ENCODE measurements at places on chromosomes 6 and 20.

DNA sequence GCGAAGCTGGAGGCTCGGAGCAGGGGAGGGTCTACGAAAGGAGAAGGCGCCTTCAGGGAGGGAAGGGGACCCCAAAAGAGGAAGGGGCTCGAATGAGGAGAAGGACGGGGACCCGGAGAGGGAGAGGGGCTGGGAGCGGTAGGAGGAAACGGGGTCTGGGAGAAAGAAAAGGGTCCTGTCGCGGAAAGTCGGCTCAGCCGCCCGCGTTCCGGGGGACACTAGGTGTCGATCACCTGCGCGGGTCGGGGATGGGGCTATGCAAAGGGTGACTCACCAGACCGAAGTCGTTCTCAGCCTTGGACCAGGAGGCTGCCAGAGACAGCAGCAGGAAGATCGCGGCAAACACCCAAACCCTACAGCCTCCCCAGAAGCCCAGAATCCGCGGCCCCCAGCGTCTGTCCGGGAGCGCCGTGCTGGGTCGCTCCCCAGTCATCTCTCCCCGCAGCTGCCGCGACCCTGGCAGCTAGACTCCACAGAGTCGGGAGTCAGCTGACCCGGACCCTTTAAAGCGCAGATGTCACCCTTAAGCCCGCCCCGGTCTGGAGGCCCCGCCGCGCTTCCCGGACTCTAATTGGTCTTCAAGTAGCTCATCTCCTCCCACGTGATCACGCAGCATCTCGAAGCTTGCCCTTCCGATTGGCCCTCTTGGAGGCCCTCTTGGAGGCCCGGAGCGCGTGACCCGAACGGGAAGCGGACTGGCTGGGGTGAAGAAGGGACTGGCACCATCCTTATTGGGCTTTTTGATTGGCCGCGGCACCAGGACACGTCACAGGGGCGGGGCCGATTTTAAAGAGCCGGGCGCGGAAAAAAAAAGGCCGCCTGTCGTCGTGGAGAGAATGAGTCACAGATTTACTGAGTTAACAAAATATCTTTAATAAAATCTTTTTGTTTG lies at the start of gene NEU1:
NEU1 (minus strand) TSS at position 478 of the 892 bp plus-strand sequence; CDS start at position 433, 45 bp downstream.
- peak; percentile 99 for DNase-seq

- DNase-seq = no peak
Observed at GRCh38 chr20:10430000-10430466, 4.0 kb downstream of the MKKS start.

DNA sequence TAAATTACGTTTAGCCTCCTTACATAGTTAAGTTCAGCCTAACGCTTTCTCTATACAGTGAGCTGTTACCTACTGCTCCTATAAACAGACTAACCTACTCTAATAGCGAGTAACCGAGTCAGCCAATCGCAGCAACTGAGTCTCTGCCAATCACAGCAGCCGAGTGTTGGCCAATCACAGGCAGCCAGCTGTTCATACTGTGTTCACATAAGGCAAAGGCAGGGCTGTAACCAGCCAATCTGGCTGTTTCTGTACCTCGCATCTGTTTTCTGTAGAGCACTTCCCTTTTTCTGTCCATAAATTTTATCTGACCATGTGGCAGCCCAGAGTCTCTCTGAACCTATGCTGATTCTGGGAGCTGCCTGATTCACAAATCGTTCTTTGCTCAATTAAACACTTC lies 263.9 kb upstream of the JARID2 start:
- DNase-seq = no peak

DNA sequence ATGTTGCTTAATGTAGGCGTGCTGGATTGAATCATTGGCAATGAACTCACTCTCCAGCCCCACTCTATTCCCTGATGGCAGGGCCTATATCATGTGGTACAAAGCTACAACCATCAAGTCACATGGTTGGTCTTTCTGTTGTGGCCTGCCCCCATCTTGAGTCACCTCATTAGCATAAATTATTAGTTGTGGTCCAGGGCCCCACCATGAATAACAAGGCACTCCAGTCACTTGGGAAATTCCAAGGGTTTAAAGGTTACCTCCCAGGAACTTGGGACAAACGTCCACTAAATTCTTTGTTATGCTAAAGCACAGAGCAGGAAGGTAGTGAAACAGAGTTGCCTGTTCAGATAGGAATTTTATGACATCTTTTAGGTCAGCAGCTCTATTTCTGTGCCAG lies 193.7 kb downstream of the SLC35F1 start:
- no peak for DNase-seq

DNA sequence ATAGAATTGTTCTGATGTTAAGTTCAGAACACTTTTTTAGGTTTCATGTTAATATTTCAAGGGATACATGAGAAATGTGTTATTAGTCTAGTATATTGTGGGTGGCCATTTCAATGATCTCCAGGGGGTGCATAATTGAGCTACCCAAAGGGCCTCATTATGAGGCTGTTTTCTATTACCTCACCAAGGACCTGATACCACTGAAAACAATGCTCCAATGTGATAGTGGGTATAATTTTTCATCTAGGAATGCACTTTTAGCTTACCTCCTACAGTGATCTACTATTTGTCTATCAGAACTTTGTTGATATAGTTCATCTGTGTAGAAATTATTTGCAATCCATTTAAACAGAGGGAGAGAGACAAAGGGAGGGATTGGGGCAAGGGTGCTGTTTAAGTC lies 106.8 kb upstream of the HS3ST5 start:
- DNase-seq = no peak

DNA sequence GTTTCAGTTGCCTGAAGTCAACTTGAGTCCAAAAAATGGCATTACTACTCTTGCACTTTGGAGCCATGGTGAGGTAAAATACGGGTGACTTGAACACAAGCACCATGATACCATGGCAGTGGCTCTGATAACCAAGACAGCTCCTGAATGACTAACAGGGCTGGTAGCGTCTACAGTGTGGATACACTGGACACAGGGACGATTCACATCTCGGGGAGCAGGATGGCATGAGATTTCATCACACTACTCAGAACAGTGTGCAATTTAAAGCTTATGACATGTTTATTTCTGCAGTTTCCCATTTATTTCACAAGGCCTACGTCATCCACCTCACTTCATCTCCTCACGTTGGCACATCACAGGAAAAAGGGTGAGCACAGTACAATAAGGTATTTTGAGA lies 950.9 kb downstream of the KIF16B start:
- no peak for DNase-seq

GRCh38 chr20:61316346-61316745 lies 64.3 kb downstream of the CDH4 start:
- DNase-seq = no peak

- no peak for DNase-seq
Observed at GRCh38 chr6:84568971-84569370, 195.4 kb downstream of the TBX18 start.

DNA sequence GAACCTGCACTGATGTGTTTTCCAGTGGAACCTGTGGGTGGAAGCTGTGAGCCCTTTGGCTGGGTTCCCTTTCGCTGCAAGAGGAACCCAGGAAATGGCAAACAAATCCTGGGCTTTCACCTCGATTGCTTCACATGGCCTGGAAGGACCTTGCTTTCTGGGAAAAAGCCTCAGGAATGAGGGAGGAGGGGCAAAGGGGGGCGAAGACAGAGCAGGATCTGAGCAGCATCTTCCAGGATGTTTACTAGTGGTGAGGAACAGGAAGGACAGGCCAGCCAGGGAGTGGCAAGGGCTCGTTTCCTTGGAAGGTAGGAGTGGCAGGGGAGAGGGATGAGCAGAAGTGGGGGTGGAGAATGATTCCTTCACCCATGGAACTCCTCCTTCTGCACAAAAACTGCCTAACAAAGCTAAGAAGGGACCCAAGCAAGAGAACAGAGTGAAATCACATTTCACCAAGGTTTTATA lies 5.9 kb downstream of the SLC2A10 start:
- no peak for DNase-seq

GRCh38 chr6:52231406-52232127 lies 12.7 kb downstream of the IL17F start:
- DNase-seq = peak; percentile 26

GRCh38 chr20:59138114-59138748 lies 25.4 kb upstream of the ZNF831 start:
- DNase-seq = no peak

GRCh38 chr6:16712931-16713484 lies 48.3 kb downstream of the ATXN1 start:
- no peak for DNase-seq

- no peak for DNase-seq
Observed at GRCh38 chr6:47098570-47098993, 56.5 kb upstream of the ADGRF1 start.

GRCh38 chr20:51665543-51666118 lies 102.6 kb downstream of the ATP9A start:
- no peak for DNase-seq

GRCh38 chr6:79946272-79947190 lies 822 bp downstream of the ELOVL4 start:
- no peak for DNase-seq

DNA sequence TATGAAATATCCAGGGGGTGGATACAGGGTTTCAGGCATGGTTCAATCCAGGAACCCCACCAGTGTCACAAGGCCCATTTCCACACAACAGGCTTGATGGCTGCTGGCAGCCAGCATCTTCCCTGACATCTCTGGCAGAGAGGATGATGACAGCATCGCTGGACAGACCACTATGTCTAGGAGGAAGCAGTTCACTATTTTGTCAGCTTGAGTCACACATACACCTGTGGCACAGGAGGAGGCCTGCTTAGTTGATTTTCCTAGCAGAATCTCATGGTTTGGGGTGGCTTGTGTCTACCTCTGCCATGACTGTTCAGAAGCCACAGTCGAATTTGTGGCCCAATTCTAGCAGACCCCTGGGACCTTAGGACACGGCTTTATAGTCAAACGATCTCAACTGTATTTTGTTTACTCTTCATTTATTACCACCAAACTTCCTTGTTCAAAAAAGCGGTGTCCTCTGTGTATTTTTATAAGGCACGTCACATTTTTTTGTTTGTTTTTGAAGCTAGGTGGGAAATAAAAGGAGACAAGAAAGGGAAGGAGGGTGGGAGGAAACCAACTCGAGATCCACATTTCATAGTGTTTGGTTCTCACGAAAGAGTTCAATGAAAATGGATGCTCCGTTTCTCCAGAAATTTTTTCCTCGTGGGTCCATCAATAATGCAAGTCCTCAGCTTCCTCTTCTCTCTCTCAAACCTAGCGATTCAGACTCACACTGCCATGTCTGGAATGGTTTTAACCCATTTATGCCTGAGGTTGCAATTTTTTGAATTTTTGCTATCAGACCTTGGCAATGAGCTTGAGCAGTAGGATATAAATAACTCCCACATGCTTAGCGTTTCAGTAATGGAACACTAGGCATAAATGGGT lies 94.4 kb downstream of the TOX2 start:
- DNase-seq = no peak

GRCh38 chr6:156727715-156728385 lies 49.3 kb upstream of the ARID1B start:
- no peak for DNase-seq
